ENCODE measurements at places on chromosomes 7 and 10. TPM values are rescaled to one million over a fixed set of nuclear protein-coding genes. Genes with fewer than 3 reads are reported as not detected.

Gene TUBAL3
- total RNA-seq = not detected

Gene LANCL2
- 19.2 TPM for total RNA-seq

Gene TECPR1
- total RNA-seq = 20.3 TPM

Gene OPALIN
- total RNA-seq = not detected

Gene LIPN
- total RNA-seq = not detected

Gene NT5C3A
- total RNA-seq = 25.0 TPM

Gene RELN
- total RNA-seq = 0.36 TPM

Gene AZGP1
- not detected for total RNA-seq

Gene CDHR3
- 6.5 TPM for total RNA-seq

Gene CLEC2L
- not detected for total RNA-seq

Gene KCNMA1
- 77.8 TPM for total RNA-seq

Gene FRMPD2
- total RNA-seq = 0.59 TPM

Gene UTF1
- total RNA-seq = not detected

Gene TRIM4
- 29.5 TPM for total RNA-seq

Gene CLEC5A
- total RNA-seq = not detected

Gene PTN
- total RNA-seq = 33.3 TPM

Gene TRPV6
- total RNA-seq = not detected

Gene TMEM196
- total RNA-seq = not detected

Gene TNRC18
- 61.3 TPM for total RNA-seq

Gene ZNF853
- under 0.01 TPM for total RNA-seq

Gene SPAM1
- total RNA-seq = not detected

Gene HOXA2
- 0.36 TPM for total RNA-seq

Gene ARHGAP12
- 76.0 TPM for total RNA-seq

Gene RAMP3
- not detected for total RNA-seq

Gene GNAT3
- not detected for total RNA-seq

Gene PRSS2
- total RNA-seq = not detected

Gene MBLAC1
- total RNA-seq = 2.2 TPM

Gene TLX1
- total RNA-seq = not detected

Gene CDHR1
- total RNA-seq = under 0.01 TPM

Gene CCL24
- total RNA-seq = not detected

Gene AGR3
- total RNA-seq = not detected

Gene TMEM130
- total RNA-seq = 1.1 TPM

Gene EPO
- not detected for total RNA-seq

Gene ZNF804B
- not detected for total RNA-seq

Gene SPDYE5
- not detected for total RNA-seq

Gene TMEM213
- not detected for total RNA-seq

Gene PDE6C
- total RNA-seq = not detected

Gene OR2A7
- total RNA-seq = 1.1 TPM

Gene FAM221A
- 1.8 TPM for total RNA-seq

Gene NUTM2B
- total RNA-seq = 0.88 TPM
